Fibroblast of skin of left biceps (primary cell): ENCODE measurements at places on chromosomes 11 and 22.

GRCh38 chr11:117654281-117655255, 142.4 kb downstream of the DSCAML1 start:
- no peak for DNase-seq

- no peak for DNase-seq
These were observed 16.4 kb upstream of the RFPL3 start for GRCh38 chr22:32341122-32341740.

- no peak for DNase-seq
These were observed 25.0 kb downstream of the KRTAP5-5 start for GRCh38 chr11:1654388-1655167.

- DNase-seq, result no peak
These were observed 1.5 kb downstream of the ZP1 start for GRCh38 chr11:60868682-60869450.

- no peak for DNase-seq
These were observed 304.1 kb upstream of the TENM4 start for GRCh38 chr11:79744941-79745340.

- peak; percentile 67 for DNase-seq
These were observed at the start of the genes POLR2L and TSPAN4 for GRCh38 chr11:842370-843002. POLR2L (minus strand) TSS chr11:842529; CDS start chr11:842508, 21 bp downstream. TSPAN4 (plus strand) TSS chr11:842852; CDS start chr11:850305, 7,453 bp downstream.

GRCh38 chr11:65873318-65874156, 937 bp upstream of the EFEMP2 start:
- DNase-seq, result peak; percentile 75

- DNase-seq, result no peak
These were observed 100.0 kb downstream of the NTM start for GRCh38 chr11:131470216-131470925.

GRCh38 chr11:71388637-71389235, 59.5 kb downstream of the DHCR7 start:
- DNase-seq, result no peak

DNA sequence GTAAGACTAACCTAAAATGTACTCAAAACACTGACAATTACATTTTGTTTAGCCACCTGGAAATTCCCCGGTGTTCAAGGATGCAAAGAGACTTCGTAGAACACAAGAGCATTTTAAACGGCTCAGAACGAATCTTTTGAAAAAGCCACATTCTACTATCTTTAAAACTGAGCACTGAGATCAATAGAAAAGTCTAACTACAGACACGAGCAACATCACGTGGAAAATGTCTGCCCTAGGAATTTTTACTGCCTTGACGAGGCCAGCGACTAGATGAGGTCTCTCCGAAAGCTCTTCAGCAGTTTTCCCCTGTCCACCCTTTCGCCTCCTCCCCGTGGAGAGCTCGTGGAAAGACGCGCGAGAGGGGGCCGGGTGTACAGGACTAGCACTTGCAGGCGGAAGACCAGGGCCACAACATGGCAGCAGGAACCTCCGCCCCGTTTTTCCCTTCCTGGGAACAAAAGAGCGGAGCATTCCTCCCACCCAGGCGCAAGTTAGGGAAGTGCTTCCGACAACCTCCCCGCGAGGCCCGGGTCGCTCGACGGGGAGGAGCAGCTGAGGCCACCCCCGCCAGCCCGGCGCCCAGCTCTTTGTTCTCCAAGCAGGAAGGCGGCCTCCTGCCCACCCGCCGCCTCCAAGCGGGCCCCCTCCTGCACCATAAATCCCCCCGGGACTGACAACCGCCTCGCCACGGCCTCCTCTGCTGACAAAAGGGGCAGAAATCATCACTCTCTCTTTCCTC, 1.1 kb downstream of the EIF4G2 start:
- DNase-seq, result no peak

DNA sequence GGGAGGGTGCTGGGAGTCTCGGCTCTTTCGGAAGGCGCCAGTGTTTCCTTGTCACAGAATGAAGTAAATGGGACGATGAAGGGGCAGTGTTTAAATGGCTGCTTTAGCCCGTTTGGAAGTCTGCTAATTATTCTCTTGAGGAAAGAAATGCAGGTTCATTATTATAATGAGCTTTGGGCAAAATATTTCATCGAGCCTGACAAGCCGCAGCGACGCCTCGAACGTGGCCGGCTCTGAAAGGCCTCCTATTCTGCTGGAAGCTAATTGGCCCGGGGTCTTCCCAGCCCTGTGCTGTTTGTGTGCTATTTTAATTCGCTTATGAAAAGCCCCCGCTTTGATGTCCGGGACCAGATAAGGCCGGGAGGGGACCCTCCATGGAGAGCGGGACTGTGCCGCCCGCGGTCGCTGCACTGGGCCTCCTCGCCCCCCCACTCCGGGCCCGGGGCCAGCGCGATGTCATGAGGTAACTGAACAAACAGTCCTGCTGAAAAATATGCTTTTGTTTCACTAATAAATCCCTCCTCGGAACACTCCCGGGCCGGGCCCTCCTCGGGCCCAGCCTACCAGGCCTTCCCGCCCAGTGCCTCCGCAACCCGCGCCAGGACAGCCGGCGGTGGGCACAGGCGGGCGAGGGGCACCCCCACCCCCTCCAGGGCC, 78.4 kb downstream of the CDKN1C start:
- DNase-seq, result no peak

DNA sequence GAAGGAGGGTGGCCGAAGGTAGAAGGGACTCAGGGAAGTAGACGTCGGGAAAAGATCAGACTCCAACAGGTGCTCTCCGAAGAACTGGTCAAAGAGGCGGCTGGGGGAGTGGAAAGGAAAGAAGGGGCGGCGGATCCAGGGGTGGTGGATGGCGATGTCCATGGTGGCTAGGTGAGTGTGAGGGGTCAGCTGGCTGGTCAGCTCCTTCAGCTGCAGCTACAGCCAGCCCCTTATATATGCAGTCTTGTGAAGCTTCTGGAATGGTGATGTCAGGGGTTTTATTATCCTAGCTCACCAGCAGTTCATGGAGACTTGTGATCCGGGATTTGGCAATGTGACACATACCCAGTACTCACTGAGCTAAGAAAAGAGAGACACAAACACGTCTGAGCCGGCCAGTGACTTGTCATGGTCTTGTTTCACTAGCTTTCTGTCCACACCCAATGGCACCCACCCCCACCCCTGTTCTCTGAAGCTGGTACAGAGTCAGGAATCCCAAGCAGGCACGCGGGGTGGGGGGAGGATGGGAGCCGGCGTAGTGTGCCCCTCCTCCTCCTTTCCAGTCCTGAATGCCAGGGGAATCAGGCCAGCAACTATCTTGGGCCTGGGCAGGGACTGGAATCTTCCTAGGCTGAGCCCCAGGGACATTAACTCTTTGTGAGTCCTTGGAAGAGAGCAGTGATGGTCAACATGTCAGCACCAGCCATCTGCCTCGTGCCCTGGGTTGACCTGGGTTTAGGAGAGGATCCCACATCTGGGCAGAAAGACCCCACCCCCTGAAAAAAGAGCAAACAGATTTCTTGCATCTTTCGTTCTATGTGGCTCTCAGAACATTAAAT, at the start of gene CRYAB:
TSS of gene CRYAB (minus strand) at position 208 of the 839 bp plus-strand sequence. CDS start at position 162, 46 bp downstream.
- peak; percentile 43 for DNase-seq

DNA sequence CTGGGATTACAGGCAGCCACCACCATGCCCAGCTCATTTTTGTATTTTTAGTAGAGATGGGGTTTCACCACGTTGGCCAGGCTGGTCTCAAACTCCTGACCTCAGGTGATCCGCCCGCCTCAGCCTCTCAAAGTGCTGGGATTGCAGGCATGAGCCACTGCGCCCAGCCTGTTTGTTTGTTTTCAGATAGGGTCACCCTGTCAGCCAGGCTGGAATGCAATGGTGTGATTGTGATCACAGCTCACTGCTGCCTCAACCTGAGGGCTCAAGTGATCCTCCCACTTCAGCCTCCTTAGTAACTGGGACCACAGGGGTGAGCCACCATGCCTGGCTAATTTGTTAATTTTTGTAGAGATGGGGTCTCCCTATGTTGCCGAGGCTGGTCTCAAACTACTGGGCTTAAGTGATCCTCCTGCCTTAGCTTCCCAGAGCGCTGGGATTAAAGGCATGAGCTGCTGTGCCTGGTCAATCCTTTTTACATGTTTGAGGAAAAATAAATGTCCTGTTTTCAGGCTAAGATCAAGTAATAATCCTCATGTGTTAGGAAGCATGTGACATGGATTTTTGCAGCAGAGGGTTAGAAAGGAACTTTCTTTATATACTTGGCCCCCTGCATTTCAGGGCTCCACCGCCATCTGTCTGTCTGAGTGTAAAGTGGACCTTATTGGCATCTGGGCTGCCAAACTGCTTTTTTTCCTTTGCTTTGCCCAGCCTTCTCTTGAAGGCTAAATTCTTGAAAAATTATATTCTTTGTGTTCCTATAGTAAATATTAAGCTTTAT, 4.8 kb upstream of the SLC3A2 start:
- DNase-seq, result no peak

- no peak for DNase-seq
These were observed 4.4 kb downstream of the MOGAT2 start for GRCh38 chr11:75721852-75722668.

DNA sequence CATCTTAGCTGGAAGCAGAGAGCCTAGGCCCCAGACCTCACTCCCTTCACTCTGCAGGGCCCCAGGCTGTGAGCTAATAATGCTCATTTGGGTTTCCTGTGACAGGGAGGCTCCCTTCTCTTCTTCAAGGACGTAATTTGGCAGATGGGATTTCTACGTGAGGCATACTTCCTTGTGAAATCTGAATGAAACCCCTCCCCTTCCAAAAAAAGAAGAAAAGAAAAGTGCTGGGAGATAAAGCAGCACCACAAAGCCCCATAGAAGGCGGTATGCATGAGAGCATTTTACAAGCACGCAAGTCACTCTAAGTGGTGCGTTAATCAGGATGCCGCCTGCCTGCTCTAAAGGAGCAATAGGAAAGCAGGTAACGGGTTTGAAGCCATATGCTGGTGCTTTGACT, 5.7 kb downstream of the P2RX3 start:
- DNase-seq, result no peak

DNA sequence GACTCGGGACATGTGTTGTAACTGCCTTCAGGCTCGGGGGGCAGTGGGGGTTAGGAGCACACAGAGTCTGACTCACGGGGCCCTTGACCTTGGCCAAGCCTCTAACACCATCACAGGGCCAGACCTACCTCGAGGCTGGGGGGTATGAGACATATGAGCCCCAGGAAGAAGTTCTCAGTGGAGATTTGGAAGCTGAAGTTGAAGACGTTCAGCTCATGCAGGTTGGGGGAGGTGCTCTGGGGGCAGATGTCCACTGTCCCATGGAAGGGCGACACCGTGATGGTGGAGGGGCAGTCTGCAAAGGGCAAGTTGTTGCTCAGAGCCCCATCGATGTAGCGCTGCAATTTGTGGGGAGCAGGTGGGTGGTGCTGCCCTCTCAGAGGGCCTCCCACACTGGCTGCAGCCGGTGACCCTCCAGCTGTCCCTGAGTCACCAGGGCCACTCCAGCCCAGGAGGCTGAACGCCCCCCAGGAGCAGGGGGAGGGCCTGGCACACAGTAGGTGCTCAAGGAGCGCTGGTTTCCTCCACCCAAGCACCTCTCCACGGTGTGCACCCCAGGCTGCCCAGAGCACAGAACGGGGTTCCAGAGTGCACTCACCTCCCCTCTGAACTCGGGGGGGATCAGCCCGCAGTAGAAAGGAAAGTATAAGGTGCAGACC, 2.5 kb downstream of the PNPLA5 start:
- no peak for DNase-seq

- DNase-seq, result no peak
These were observed 21.4 kb upstream of the PANX2 start for GRCh38 chr22:50148991-50149721.

DNA sequence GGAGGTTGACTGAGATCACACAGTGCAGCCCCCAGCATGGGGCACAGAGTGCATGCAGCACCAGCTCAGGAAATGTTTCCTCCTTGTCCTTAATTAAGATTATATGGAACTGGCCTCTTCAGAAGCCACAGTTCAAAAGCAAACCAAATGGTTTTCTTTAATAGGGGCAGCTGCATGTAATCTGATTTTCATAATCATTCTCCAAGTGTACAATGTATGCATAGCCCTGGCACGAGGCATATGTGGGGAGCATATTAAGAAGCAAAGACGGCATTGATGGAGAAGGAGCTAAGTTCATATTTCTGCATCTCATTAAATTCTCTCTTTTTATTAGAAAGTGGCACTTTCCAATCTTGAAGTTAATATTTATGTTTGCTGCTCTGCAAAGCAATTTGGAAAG, 9.9 kb upstream of the PARVB start:
- no peak for DNase-seq

DNA sequence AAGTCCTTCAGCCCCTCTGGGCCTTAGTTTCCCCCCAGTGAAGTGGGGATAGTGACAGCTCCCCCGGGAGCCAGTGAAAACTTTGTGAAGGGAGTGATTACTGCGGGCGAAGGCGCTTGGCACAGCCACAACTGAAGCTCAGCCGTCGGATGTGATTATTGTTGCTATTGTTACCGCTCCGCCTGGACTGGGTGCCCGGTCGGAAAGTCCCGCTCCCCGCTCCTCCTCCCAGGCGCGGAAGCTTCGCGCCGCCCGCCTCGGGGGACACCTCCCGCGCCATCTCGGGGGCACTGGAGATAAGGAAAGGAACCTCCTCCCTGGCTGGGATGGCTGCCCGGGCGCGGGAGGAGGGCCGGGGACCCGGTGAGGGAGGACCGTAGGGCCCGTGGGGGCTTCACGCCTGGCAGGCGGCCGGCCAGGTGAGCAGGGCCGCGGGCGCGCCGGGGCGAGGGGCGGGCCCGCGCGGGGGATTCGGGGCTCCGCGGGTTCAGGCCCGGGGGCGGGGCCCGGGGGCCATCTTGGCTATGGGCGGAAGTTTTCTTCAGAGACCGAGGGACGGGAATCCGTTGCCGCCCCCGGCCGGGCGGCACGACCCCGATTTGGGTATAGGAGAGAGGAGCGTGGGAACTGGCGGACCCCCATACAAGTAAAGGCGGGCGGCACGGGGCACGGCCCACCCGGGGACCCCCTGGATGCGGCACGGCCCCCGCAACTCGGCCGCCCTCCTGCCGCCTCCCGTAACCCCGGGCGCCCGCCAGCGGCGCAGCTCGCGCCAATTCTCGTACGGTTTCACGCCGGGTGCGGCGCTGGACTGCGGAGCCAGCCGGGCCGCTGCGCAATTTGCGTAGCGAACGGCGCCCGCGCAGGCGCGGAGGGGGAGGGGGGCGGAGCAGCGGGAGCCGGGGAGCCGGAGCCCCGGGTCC, at the start of gene GPR137:
TSS of gene GPR137 (plus strand) at position 887 of the 923 bp plus-strand sequence. CDS start 677 bp downstream, outside the sequence.
- DNase-seq, result no peak

DNA sequence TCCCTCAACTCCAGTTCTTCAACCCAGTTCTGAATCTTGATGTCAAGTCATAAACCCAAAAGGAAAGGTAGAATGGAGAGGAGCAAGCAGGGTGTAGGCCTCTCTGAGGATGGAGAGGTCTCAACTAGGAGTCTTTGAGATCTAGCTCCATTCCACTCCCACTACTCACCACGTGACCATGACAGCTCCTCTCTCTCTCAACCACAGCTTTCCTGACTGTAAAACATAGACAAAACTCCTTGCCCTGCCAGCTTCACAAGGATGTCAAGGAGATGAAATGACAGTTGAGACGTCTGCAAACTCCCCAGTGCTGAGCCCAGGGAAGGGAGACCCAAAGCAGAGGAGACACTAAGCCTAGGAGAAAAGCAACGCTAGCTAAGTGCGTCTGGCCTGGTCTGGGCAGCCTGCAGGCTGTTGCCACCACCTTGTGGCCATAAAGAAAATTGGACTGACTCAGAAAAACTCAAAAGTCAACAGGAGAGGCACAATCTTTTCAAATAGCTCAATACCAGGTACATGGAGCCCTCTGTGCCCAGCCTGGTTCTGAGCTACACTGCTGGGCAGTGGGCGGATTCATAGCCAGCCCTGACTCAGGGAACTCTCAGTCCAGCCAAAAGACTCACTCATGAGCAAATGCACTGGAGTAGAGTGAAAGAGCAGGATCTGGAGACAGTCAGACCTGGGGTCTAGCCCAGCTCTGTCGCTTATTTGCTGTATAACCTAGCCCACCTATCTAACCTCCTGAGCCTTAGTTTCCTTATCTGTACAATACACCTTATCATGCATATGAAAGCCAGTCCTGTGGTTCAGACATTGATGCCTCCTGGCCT, 3.4 kb downstream of the CLPB start:
- DNase-seq, result no peak
